ENCODE measurements at places on chromosomes 1 and 21.

DNA sequence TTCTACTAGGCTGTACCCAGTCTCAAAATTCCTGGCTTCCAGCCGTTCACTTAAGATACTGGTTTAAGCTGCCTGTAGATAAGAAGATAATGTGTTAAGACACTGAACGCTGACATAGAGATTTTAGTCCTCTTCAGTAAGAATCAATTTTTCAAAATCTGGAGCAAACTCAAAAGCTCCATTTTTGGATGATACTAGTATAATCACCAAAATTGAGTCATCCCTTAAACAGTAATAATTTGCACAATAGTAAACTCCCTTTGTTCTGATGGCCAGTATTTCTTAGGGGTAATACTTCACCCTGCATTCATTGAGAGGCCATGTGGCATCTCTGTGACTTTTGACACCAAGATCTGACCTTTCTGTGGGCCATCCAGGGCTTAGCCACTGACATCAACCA is 299.8 kb upstream of the USP25 start:
- DNase-seq = no peak

- DNase-seq = no peak
Observed at GRCh38 chr1:239909898-239910297, 181.8 kb upstream of the FMN2 start.

- DNase-seq = no peak
Observed at GRCh38 chr1:197008861-197009260, 31.5 kb downstream of the CFHR5 start.

GRCh38 chr21:45138199-45139002 is 64.0 kb downstream of the ADARB1 start:
- DNase-seq = peak; percentile 35

- DNase-seq = no peak
Observed at GRCh38 chr1:44476891-44477290, 71.8 kb downstream of the RNF220 start.

DNA sequence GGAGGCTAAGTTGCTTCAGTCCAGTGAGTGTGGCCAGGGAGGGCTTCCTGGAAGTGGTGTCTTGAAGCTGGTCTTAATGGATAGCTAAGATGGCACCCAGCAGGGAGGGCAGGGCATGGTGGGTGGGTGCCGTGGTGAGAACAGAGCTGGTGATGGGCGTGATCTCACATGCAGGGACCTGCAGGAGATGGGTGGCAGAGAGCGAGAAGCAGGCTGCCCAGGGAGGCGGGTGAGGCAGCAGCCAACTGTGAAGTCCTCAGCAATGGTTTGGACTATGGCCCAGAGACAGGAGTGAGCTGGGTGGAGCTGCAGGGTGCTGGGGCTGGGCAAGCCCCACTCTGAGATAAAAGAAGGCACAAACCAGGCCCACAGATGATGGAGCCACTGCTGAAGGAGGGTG is 50.7 kb downstream of the UMODL1 start:
- no peak for DNase-seq

Measured in GM12891 (cell line).